GF-D8 (cell line): ENCODE measurements at places on chromosomes 7 and 10.

- DNase-seq: no peak
Measured at GRCh38 chr7:131105294-131105798, 222.3 kb upstream of the MKLN1 start.

DNA sequence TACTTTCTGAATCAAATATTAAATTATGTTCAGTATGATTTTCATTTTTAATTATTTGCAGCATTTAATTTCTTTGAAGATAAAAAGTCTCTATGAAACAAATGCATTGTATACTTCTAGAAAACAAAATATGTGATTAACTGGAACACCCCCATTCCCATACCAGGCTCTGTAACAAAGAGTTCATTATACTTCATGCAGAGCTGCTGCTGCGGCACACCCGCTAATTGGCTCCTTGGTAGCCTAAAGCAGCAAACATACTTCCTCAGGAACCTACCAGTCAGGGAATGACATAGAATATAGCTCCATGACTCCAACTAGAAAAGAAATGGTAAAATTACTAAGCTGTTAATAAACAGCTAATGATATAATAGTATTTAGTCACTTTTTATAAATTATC, 19.3 kb downstream of the RAB11FIP2 start:
- no peak for DNase-seq

GRCh38 chr10:64041989-64042490, 520.8 kb downstream of the REEP3 start:
- DNase-seq: no peak

GRCh38 chr7:51240868-51241267, 75.7 kb downstream of the COBL start:
- DNase-seq: no peak

DNA sequence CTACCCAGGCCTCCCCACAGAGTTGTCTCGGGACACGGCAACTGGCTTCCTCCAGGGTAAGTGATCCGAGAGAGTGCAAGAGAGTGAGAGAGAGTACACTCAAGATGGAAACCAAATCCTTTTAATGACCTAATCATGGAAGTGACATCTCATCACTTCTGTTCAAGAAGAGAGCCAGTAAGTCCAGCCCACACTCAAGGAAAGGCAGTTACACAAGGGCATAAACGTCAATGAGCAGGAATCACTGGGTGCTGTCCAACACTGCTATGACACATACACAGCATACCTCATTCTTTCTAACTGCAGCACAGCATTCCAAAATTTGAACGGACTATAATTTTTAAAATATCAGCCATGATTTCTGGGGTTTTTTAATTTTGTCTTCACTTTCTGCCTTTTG, 29.3 kb upstream of the OSBPL3 start:
- DNase-seq: no peak

- no peak for DNase-seq
Measured at GRCh38 chr10:118392761-118393160, 50.6 kb upstream of the FAM204A start.

DNA sequence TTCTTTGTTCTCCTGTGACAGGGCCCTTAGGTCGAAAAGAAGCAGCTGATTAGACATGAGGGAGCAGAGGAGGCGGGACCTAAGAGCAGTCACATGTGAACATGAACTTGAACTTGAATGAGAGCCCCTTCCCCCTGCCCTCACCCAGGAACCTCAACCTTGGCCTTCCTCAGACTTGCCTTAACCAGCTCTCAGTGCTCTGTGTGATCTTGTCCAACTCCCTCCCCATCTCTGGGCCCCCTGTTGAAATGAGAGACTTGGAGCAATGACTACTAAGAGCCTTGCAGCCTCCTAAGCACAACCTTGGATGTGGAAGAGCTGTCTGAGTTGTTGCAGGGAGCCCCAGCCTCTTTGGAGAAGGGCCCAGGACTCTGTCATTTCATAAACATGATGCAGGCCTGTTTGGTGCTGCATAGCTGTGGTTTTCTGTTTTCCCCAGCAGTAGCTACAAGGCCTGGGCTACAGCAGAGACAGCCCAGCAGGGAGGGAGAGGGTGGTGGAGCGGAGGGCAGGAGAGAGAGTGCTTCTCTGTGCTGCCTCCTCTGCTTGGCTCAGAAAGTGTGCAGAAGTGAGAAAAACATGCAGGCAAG, 123.9 kb upstream of the ZMIZ1 start:
- DNase-seq: no peak

GRCh38 chr10:104809288-104810090, 168.4 kb downstream of the SORCS3 start:
- DNase-seq: no peak
